ENCODE measurements at places on chromosomes 2 and 18. TPM values are rescaled to one million over a fixed set of nuclear protein-coding genes. Genes with fewer than 3 reads are reported as not detected.

Gene ZNF804A
- not detected for total RNA-seq

Gene POMC
- not detected for total RNA-seq

Gene MAP3K20
- total RNA-seq = 150 TPM

Gene HOXD10
- total RNA-seq = not detected

Gene SATB2
- total RNA-seq = 22.2 TPM

Gene ATP6V1C2
- 0.19 TPM for total RNA-seq

GRCh38 chr2:46246790-46247189 lies 50.4 kb upstream of the EPAS1 start:
- peaks cover 5% of the 10 kb centered on the region for H3K4me1 ChIP-seq
- no peak overlapping the region for H3K4me3 ChIP-seq
- no peaks in the 10 kb centered on the region for H3K27me3 ChIP-seq
- H3K36me3 ChIP-seq = no peaks in the 10 kb centered on the region
- no peak for DNase-seq
- no peak overlapping the region for H3K27ac ChIP-seq

DNA sequence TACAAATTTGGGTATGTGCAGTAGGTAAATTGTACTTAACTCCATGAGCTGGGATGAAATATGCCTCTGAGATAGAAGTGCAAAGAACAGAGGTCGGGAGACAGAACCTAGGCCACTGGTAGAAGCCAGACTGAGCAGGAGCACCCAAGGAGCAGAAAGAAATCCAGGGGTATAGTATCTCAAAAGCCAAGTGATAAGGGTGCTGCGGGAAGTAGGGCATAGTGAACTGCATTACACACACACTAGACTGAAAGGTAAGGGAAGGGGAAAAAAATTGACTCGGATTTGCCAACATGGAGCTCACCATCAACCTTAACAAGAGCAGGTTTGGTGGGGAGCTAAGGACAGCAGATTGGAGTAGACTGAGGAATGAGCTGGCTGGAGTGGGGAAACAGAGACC lies 89.3 kb upstream of the TMEM247 start:
- H3K27ac ChIP-seq = no peak overlapping the region
- no peaks in the 10 kb centered on the region for H3K27me3 ChIP-seq
- H3K36me3 ChIP-seq = peaks cover 33% of the 10 kb centered on the region
- H3K4me3 ChIP-seq = no peak overlapping the region
- peaks cover 25% of the 10 kb centered on the region for H3K4me1 ChIP-seq
- no peak for DNase-seq

DNA sequence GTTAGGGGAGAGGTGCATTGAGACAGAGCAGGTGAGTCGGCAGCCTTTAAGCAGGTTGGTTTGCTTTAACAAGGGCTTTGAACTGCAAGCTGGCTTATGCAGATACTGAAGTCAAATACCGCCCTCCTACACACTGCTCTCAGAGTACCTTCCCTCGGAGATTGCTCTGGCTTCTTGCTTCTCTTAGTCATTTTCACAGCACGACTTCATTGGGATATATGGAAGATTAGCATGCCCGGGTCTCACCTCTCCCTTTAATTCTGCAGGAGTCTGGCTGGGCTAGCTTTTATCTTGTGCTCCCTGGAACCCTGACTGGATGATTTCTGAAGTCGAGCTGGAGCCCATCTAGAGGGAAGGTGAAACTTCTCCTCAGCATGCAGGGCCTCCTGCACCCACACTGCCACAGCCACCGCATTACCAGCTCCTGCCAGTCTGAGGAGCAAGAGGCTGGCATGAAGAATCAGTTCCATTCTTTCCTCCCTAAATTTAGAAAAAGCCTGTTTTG lies 395.5 kb upstream of the HNRNPA3 start:
- no peak overlapping the region for H3K27ac ChIP-seq
- H3K4me3 ChIP-seq = no peak overlapping the region
- no peaks in the 10 kb centered on the region for H3K4me1 ChIP-seq
- peak; percentile 14 for DNase-seq

DNA sequence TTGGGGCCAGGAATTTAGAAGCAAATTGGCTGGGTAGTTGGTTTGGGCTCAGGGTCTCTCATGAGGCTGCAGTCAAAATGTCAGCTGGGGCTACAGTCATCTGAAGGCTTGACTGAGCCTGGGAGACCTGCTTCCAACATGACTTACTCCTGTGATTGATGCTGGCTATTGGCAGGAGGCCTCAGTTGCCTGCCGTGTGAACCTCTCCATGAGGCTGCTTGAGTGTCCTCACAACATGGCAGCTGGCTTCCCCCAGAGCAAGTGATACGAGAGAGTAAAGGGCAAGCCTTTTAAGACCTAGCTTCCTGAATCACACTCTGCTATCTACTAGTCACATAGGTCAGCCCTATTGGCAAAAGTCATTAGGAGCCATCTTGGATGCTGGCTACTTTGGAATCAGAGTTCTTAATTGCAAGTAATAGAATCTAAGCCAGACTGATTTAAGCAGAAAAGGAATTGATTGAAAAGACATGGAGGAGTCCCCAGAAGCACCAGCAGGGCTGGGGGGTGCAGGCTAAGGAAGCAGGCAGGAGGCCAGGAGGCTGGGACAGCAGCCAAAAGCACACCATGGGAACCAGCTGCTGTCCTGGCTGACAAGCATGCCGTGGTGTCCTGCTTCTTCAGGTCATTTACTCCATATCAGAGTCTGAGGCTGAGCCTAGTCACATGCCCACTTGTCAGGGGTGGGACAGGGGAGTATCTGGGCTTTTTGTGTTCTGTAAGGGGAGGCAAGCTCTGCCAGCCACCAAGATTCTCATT lies 7.8 kb upstream of the GIGYF2 start:
- H3K4me1 ChIP-seq = peaks cover 9% of the 10 kb centered on the region
- DNase-seq = peak; percentile 42
- H3K27me3 ChIP-seq = peaks cover 2% of the 10 kb centered on the region
- no peak overlapping the region for H3K4me3 ChIP-seq

DNA sequence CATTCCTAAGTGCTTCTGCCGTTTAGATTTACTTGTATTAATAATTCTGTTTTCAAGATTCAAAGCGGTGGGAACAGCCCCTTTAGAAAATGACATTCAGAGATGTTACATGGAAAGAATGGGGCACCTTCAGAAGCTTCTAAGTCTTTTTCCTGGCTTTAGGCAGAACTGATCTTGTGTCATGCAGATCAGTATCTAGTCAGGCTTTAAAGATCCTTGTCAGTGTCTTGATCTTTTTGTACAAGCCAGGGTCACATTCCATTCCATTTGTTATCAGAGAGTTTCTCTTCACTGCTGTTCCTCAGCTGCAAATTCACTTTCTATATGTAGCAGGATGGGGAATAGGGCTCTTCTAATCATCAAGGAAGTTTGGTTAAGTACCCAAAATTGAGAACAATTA lies 275.3 kb downstream of the DCC start:
- no peak overlapping the region for H3K4me3 ChIP-seq
- H3K27me3 ChIP-seq = no peaks in the 10 kb centered on the region
- DNase-seq = no peak

- peaks cover 17% of the 10 kb centered on the region for H3K36me3 ChIP-seq
- H3K27ac ChIP-seq = peak overlapping the region; percentile 85
- H3K27me3 ChIP-seq = peaks cover 9% of the 10 kb centered on the region
Measured at GRCh38 chr2:240024766-240025165, 376 bp downstream of the NDUFA10 start.

GRCh38 chr2:233098618-233099017 lies 38.5 kb downstream of the INPP5D start:
- H3K36me3 ChIP-seq = no peaks in the 10 kb centered on the region
- H3K27me3 ChIP-seq = no peaks in the 10 kb centered on the region
- H3K4me1 ChIP-seq = no peaks in the 10 kb centered on the region

- H3K4me1 ChIP-seq = peaks cover 30% of the 10 kb centered on the region
- peaks cover 12% of the 10 kb centered on the region for H3K36me3 ChIP-seq
- no peak overlapping the region for H3K4me3 ChIP-seq
- DNase-seq = no peak
Measured at GRCh38 chr2:70128005-70128404, 40.7 kb downstream of the PCBP1 start.

- peak overlapping the region; percentile 89 for H3K27ac ChIP-seq
- no peaks in the 10 kb centered on the region for H3K36me3 ChIP-seq
- DNase-seq = peak; percentile 99
- peaks cover 42% of the 10 kb centered on the region for H3K4me1 ChIP-seq
Measured at GRCh38 chr2:43131051-43131889, 95.1 kb downstream of the ZFP36L2 start.

GRCh38 chr18:37225279-37225678 lies 340.3 kb downstream of the CELF4 start:
- DNase-seq = no peak
- no peak overlapping the region for H3K27ac ChIP-seq
- no peak overlapping the region for H3K4me3 ChIP-seq
- H3K27me3 ChIP-seq = no peaks in the 10 kb centered on the region
- H3K36me3 ChIP-seq = no peaks in the 10 kb centered on the region
- H3K4me1 ChIP-seq = no peaks in the 10 kb centered on the region
